ENCODE measurements at places on chromosomes 12 and 14.

DNA sequence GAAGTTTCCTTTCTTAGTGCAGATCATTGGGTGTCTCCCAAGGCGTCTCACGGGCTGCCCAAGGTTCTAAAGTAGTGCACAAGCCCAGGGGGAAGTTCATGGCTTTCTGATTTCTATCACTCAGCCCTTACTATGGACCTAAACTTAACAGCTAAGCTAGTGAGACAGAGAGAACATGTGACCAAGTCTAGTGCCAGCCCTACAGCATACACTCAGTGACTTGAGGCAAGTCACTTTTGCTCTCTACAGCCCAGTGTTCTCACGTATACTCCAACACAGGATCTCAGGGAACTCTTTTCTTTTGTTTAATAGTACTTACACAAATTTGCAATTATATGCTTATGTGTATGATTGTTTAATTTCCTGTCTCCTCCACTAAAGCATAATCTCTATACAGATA lies 48.6 kb downstream of the NKX2-1 start:
- no peak for DNase-seq

DNA sequence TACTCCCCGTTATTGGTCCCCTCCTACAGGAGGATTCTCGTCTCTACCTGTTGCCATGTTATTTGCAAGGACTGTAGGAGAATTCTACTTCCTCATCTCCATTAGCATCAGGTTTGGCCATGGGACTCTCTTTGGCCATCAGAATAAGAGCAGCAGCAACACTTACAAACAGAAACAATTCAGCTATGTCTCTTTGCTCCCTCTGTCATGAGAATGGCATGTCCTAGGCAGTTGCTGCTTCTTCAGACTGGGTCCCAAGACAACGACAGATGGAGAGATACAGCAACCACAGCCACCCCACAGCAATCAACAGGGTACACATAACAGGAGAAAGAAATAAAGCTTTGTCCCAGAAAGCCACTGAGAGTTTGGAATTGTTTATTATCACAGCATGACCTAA lies 19.7 kb downstream of the SLC41A2 start:
- DNase-seq: no peak

GRCh38 chr14:32481707-32482106 lies 152.6 kb downstream of the AKAP6 start:
- DNase-seq: no peak

DNA sequence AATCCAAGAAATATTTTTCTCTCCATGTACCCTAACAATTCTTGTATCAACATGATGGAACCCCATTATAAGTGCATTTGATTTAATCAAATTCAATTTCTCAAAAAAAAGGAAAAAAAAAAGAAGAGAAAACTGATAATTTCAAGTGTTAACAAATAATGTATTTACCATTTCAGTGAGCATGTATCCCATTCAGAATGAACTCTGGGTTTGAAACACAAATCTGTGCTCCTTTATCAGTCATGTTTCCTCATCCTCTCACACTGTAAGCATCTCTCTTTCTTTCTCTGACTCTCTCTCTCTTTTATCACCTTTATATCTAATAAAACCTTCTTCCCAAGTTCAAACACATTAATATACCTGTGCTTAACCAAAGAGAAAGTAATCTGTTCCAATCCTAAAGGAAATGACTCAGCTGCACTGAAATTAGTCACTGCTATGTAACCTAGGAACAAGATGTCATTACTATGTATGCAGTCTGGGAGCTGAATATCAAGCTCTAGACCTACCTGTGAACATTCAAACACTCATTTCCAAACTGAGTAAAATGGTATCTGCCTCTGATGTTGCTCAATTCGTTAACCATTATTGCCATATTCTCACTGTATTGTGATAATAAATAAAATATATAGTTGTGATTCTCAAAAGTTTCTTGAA lies 135.0 kb upstream of the LRIG3 start:
- no peak for DNase-seq

DNA sequence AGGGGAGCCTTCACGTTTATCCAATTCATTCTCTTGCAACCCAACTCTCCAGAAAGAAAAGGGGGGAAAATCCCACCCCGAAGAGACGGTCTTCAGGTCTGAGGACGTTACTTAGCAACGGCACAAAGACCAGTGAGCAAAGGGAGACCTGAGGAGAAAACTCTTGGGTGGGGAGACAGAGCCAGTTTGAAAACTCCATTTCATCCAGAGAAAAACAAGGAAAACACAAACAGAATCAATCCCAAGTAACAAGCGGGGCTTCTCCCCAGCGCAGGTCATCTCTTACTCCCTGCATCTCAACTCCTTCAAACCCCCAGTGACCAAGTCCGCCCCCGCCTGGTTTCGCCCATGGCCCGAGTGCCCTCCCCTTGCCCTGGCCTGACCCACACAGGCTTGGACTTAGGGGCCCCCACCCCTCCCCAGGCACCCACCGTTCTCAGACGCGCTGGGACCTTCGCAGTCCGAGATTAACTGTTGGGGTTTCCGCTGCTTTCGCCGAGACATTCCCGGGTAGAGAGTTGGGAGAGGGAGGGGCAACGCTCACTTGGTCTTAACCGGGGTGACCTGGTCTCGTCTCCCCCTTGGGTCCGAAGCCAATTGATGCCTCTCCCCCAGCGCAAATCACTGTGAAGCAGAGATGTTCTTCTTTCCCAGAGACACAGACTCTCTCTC lies 10.4 kb upstream of the SALL2 start:
- no peak for DNase-seq

GRCh38 chr14:76456200-76456599 lies 80.3 kb downstream of the ESRRB start:
- no peak for DNase-seq

GRCh38 chr12:124975276-124975675 lies 13.7 kb downstream of the DHX37 start:
- DNase-seq: no peak

GRCh38 chr14:34113005-34113511 lies 162.2 kb upstream of the EGLN3 start:
- no peak for DNase-seq

DNA sequence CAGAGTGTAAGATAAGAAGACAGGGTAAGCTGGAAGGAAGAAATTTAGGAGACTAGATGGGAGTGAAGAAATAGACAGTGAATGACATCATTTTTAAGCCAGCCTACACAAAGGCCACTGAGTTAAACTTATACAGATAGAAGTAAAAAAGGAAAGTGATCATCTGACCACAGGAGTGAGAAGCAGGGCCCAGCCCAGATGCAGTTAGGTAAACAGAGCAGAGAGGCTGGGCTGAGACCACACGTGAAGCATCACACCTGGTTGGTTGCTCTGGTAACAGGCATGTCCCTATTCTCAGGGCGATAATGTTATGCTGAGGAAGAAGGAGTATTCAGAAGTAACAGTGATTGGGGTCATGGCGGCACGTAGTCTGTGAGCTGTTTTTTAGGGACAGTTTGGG lies 1079.4 kb downstream of the AACS start:
- no peak for DNase-seq

- DNase-seq: no peak
Observed at GRCh38 chr14:74275241-74275841, 27.4 kb downstream of the ABCD4 start.

- DNase-seq: no peak
Observed at GRCh38 chr12:57523706-57524614, 1.3 kb downstream of the MBD6 start.

GRCh38 chr14:99860219-99860618 lies 67.0 kb downstream of the EML1 start:
- DNase-seq: no peak

DNA sequence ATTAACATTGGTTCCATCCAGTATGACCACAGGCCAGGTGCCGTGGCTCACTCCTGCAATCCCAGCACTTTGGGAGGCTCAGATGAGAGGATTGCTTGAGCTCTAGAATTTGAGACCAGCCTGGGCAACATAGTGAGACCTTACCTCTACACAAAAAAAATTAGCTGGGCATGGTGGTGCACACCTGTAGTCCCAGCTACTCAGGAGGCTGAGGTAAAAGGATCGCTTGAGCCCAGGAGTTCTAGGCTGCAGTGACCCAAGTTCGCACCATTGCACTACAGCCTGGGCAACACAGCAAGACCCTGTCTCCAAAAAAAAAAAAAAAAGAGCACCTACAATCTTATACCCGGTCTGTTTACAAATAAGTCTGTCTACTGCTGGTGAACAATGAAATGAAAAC lies 9.9 kb downstream of the LTA4H start:
- no peak for DNase-seq

GRCh38 chr12:82981150-82981549 lies 294.4 kb downstream of the TMTC2 start:
- no peak for DNase-seq

DNA sequence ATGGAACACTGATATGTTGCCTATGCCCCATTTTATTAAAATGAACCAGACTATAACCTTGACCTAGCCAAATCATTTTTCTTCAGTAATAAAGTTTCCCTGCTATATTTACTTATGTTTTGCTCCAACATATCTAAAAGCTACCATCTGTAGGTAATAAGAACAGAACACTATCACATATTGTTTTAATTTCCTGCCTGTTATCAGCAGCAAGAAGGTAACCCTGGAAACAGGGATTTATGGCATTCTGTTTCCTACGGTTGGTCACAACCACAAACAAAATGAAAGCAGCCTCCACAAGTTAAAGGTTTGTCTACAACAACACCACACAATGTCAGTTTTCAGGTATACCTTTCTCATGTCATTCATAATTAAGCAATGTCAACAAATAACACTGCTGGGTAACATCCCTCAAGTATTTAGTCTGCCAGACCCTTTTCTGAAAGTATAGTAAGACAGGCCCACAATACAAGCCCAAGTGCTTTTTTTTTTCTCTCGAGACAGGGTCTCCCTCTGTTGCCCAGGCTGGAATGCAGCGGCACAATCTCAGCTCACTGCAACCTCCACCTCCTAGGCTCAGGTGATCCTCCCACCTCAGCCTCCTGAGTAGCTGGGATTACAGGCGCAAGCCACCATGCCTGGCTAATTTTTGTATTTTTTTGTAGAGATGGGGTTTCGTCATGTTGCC lies 25.5 kb downstream of the GCH1 start:
- no peak for DNase-seq
